ENCODE measurements at places on chromosomes 12 and 14.

- no peak for DNase-seq
Observed at GRCh38 chr12:15323480-15323879, 1.2 kb downstream of the PTPRO start.

GRCh38 chr14:52015411-52016030, 26.2 kb downstream of the RTRAF start:
- DNase-seq, result no peak

DNA sequence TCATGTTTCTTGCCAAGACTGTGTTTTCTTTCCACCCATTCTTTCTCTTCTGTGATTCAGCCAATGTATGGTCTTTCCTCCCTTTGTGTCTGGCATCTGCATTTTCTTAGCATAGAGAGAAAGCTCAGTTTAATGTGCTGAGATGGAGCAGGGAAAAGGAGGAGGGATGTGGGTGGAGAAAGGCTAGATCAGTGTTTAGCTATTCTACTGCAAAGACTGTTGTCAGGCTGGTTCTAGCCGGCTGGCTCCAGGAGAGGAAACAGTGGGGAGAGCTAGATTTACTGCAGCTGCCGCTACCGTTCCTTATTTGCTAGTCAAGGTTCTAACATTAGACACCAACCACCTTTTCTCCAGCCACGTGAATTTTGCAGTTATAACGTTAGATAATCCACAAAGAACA, 5.2 kb upstream of the RIMKLB start:
- DNase-seq, result no peak

DNA sequence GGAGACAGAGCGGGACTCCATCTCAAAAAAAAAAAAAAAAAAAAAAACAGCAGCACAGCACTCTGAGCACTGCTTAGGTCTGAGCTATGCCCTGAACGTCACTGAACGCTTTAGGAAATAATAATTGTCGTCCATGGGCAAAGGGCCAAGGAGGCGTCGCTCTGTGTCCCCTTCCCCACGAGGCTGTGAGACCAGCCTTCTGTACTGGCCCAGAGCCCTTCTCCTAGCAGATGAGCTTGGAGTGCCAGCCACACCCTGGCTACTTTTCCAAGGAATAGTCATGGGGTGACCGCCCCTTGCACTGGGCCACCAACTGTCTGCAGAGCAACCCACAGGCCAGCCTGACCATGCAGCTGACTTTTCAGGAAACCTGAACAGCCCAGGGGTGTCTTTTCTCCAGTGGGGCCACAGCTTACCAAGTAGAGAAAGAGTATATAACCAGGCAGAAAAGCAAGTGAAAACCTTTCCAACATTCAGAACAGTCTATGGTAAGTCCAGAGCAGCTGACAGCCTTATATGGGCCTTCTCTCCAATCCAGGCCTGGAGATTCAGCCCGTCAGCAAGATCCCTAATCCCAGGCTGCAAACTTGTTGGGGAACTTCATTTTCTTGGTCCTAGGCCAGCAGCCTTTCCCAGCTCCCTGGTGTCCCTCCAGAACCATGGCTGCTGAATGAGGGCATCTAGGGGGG, 28.5 kb downstream of the CD9 start:
- no peak for DNase-seq

DNA sequence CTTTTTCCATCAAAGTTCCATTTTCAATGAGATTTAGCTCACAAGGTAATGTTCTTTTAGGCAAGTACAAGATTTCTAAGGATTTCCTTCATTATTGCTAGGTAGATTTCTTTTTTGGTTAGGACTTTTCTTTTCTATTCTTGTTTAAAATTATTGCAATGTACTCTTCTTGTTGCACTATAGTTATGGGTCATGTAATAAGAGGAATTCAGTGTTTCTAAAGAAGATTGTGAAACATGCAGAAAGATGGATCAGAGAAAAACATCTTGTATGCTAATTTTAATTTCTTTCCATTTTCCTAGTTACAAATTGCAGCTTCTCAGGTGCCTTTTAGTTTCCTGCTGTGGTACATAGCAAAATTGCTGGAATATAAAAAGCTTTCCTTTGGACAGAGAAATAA, 56.1 kb downstream of the BTG1 start:
- DNase-seq, result no peak

DNA sequence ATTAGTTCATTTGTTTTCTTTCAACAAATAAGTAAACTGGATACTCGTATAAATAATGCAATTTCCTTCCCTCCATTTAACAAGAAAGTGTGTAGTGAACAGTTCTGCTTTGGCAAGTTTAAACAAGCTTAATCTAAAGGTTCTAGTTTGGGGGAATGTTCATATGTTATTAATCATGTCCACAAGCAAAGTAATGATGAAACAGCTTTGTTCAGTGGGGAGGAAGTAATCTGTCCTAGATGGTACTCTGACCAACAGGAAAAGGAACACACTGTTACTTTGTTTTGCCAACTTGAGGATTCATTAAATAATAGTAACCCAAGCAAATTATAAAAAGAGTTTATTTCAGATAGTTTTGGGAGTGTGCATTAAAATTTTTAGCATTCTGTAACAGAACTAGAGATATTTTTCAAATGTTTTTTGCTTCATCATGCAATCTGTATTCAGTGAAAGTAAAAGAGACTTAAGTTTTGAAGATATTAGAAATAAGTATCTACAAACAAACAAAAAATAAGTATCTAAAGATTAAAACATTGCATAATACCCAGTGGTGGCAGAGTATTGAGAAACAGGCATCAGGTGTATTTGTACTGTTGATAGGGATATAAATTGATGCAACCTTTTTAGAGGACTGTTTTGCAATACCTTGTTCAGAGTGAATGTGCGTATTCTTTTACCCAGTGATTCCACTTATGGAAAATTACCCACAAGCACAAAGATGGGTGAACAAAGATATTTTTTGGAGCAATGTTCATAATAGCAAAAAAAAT, 61.1 kb downstream of the RAB35 start:
- DNase-seq, result no peak

DNA sequence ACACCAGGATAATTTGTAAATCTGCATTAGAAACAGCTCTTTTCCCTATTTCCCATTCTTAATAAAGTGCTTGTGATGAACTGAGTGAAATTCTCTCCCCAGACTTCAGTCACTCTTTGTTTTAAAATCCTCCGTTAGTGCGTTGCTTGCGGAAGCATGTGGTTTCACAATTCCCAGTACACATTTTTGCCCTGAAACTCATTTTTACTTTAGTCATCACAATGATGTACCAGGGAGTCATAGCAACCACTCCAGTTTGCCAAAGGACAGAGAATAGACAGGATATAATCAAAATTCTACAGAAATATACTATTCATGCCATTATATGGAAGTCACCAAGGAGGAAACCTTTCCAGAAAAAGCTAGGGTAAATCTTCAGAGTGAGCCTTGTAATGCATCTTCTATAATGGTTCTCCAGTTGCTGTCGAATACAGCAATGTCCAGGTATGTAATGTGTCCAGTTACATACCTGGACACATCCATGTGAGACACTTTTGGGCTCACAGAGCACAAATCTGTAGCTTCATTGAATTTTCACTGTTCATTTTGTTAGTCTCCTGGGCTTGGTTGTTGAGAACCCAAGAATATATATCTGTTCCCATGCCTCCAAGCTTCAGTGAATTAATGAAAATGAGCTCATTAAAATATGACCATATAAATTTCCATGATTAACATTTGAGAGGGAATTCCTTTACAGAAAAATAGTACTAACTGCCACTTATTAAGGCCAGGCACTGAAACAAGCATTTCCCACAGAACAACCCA, 57.8 kb downstream of the GPR135 start:
- DNase-seq, result no peak

DNA sequence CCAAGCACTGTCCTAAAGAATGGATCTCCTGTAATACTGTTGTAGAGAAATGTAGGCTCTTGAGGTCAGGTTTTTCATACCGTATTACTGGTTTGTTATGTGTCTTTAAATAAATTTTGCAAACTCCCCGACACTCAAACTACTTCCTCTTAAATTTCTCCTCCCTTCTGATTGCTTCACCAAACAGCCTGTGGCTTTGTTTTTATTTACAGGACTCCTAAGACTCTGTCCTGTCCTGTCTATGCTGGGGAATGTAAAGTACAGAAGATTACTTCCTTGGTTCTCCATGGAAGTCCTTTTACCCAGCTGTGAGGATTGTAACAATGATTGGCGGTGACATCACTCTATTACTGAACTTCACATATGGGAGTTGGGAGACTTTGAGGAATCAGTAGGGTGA, 873.5 kb downstream of the DIO2 start:
- no peak for DNase-seq

DNA sequence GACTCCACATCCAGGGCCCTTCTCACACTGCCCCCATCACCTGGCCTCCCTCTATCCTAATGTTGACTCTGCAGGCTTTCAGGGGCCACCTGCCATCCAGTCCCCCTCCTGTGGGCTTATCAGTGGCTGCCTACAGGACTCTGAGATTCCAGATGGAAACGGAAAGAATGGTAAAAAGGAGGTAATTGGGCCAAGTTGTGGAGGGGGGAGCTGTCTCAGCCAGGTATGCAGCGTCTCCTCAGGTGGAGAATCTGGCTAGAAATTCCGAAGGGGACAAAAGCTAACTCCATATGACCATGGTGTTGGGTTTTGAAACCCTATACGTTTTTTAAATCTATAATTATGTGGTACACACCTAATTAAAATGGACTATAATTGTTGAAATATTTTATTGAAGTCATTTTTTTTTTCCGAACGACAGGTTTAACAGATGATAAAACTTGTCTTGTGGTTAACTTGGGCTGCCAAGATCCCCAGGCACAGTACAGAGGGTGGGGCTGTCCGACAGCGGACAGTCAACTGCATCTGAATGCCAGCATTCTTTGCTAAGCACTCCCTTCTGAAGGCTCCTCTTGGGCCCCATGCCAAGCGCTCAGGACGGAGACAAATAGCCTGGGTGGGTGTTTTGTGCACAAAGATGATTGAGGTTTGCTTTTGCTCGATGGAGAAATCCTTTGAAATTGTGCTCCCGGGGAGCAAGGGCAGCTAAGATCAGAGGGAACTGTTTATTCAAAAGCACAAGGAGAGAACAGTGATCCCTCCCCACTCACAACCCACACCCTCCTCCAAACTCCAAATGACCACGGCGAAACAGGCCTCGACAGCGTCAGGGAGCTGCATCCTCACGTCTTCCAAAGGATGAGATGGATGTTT, 365.6 kb downstream of the BCL11B start:
- DNase-seq, result no peak

- no peak for DNase-seq
Observed at GRCh38 chr12:47912556-47912955, 7.8 kb upstream of the VDR start.

GRCh38 chr14:60094306-60094897, 2.7 kb downstream of the PCNX4 start:
- DNase-seq, result no peak

- no peak for DNase-seq
Observed at GRCh38 chr12:63098851-63099250, 52.1 kb downstream of the AVPR1A start.

DNA sequence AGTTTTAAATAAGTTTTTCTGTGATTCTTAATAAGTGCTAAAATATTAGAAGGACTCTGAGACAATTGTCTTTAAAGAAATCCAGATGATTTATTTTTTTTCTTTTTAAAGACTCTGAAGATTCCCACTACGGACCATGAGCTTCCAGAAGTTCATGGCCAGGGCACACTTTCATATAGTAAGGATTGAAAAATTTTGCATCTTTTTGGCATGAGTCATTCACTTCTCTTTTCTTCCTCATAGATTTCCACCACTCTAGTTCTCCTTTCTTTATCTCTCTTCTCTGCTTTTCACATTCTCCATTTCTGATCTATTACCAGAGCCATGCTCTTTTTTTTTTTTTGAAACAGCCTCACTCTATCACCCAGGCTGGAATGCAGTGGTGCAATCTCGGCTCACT, 385.8 kb downstream of the FLRT2 start:
- DNase-seq, result no peak

GRCh38 chr12:78385541-78385940, 479.0 kb upstream of the SYT1 start:
- DNase-seq, result no peak

- no peak for DNase-seq
Observed at GRCh38 chr12:90951432-90952105, 3.4 kb downstream of the CCER1 start.

GRCh38 chr12:19671695-19672094, 232.4 kb downstream of the AEBP2 start:
- no peak for DNase-seq

DNA sequence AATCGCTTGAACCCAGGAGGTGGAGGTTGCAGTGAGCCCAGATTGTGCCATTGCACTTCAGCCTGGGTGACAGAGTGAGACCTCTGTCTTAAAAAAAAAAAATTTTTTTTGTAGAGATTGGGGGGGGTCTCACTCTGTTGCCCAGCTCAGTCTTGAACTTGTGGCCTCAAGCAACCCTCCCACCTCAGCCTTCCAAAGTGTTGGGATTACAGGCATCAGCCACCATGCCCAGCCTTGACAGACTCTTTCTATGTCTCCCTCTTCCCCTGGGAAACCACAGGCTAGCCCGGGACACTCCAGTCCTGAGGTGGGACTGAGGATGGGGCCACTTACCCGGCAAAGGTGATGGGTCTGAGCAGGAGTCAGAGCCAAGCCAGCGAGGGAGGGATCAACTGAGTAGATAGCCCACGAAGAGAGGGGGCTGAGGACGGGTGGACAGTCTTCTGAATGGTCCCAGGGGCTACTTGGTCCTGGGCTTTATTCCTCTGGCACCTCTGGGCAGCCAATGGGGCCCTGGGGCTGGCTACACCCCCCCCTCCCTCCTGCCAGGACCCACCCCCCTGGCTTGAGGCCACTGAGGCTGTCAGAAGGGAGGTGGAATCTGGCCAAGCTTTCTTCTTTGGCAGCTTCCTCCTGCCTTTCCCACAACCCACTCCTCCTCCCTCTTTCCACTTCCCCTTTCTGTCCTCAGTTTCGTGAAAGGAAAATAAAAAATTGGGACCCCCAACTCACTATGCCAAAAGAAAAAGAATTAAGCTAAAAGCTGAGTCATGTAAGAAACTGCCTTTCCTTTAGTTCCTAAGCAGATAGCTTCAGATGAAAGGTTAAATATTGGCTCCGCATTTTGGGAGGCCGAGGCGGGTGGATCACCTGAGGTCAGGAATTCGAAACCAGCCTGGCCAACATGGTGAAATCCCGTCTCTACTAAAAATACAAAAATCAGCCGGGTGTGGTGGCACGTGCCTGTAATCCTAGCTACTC, at the start of gene SDS:
Gene SDS, minus strand, starts transcription at position 453 of the 981 bp plus-strand sequence. CDS start 4,179 bp downstream, outside the sequence.
- DNase-seq, result no peak

DNA sequence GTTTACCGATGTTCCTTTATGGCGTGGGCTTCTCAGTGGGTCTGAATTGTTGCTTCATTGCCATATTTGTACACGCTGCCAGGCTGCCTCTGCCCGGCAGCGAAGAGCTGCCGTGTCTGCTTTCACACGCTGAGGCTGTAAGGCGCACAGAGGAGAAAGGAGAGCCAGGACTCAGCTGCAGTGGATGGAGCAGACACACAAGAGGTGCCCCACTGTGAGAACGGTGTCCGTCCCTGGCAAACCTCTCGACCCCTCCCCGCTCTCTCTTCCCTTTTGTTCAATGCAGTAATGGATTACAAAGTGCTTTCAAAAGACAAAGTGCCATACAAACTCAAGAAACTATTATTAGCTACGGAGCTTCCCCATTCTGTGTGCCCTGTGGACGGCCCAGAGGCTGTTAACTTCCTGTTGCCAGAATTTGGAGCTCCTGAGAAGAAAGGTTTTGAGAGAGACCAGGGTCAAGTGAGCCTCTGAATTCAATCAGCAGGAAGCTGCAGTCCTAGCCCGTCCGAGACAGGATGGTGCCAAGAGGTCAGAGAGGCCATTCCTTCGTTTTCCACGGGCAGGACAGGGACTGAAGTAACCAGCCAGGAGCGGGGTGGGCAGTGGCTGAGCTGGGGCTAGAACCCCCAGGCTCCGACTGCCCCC, 15.8 kb downstream of the CCND2 start:
- DNase-seq, result no peak
